Activated T-helper 9 cell treated with anti-CD3 and anti-CD28 coated beads, Interleukin-2, amount 50 U/mL, for 16 hours (primary cell): ENCODE measurements at places on chromosomes 16 and 17.

GRCh38 chr17:21042458-21043295, at the start of gene USP22:
Gene USP22, minus strand, starts transcription at chr17:21043011. Its CDS starts 176 bp downstream, at chr17:21042835.
- no peak for DNase-seq

DNA sequence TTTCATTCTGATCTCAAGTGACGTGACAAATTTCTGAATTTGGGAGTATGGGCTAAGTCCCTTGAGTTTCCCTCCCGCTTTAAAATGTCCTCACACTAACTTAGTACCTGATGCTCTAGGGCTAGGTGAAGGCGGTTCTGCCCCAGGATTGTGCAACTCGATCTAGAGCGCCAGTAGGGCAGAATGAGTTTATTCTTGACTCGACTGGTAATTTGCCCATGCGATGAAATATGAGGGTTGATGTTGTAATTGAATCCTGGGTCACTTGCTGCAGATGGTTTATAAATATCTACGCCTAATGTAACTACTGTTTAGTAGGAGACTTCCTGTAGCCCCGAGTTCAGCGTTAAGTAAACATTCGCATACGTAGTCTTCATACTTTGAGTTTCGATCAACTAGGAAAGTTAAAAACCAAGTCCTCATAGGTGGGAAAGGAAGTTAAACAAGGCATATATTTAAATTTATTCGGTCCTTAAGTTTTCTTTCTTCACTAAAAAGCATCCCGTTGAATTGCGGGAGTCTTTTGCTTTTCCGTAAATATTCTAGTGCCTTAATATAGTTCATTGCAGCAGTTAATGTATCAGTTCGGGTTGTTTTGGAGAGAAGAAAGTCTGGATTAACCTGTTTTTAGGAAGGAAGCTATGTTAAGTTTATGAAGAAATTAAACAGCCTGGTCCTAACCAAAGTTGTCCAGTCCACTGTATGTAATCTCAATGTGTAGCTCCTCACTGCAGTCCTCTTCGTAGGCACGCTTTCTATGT, 1.6 kb downstream of the CTCF start:
- no peak for DNase-seq

GRCh38 chr17:9935408-9935807, 30.3 kb upstream of the RCVRN start:
- no peak for DNase-seq

GRCh38 chr17:75695141-75695829, 26.0 kb upstream of the ITGB4 start:
- no peak for DNase-seq
